ENCODE measurements at places on chromosomes 1 and 21.
A peak's percentile ranks its signal among the peaks of the same experiment; 100 is the strongest.

DNA sequence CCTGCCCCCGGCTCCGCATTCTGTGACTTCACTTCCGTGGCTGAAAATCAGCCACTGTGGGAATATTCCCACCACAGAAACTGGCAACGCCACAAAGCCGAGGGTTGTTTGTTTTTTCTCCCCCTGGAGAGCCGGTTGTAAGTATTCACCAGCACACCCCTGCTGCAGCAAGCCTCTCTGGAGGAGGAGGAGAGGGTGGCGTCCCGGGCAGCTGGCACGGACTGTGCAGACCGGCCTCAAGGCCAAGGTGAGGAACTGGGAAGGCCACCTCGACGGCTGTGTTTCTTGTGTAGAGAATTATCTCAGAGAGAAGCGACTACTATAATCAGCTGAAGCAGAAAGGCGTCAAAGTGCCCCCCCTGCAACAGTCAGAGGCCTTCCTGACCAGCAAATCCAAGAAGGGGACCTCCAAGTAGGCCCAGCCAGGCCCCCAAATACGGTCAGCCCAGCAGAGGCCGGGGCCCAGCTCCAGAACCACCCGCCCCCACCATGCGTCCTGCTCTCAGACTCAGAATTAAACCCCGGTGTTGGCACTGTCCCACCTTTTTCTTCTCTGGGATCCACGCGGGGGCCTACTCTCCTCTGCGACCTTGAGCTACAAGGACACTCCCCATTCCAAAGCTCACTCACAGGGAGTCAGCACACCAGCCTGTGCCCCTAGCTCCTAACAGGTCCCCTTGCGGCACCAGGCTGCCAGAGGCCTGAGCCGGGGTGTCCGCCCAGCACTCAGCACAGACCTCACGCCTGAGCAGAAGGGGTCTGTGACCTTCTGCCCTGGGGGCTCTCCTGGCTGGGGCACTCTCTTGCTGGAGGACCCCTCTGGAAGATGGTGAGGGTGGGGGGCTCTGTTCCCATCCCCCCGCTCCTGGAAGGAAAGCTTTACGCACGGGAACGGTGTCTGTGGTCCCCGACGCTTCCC lies 1.2 kb upstream of the SMIM1 start:
- DNase-seq, result no peak

- no peak for DNase-seq
Measured at GRCh38 chr1:6466751-6467150, 778 bp upstream of the TNFRSF25 start.

- DNase-seq, result no peak
Measured at GRCh38 chr1:91584878-91585277, 84.2 kb downstream of the CDC7 start.

DNA sequence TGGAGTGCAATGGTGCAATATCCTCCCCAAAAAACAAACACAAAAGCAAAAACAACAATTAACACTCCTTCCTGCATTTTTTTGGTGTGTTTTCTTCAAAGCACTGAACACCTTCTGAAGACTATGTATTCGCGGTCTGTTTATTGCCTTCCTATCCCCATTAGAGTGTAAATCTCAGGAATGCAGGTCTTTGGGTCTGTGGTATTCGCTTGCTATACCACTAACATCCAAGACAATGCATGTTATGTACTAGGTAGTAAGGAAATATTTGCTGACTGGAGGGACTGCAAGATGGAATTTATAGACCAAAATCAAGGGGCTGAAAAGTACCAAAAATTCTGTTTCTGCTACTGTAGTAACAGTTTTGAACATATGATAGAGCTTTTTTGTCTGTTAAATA lies 299.4 kb downstream of the RYR2 start:
- no peak for DNase-seq

DNA sequence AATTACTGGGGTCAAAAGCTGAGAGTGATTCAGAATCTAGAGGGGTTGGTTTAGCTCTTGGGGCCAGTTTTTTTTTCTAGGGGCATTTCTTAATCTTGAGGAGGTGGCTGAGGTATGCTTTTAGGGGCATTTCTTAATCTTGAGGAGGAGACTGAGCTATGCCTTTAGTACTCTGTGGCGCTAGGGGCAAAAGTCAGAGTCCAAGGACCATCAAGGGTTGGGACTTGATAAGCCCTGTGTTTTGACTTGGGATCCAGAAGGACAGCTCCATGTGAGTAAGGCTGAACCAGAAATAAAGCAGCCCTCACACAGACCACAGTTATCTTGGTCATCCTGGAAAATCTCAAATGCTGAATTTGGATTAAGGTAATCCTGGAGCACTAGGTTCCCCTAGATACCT lies 3.9 kb upstream of the CNIH3 start:
- DNase-seq, result no peak

- no peak for DNase-seq
Measured at GRCh38 chr1:209884665-209885117, 53.3 kb upstream of the SYT14 start.

- DNase-seq, result no peak
Measured at GRCh38 chr1:240497908-240498307, 114.0 kb downstream of the GREM2 start.

DNA sequence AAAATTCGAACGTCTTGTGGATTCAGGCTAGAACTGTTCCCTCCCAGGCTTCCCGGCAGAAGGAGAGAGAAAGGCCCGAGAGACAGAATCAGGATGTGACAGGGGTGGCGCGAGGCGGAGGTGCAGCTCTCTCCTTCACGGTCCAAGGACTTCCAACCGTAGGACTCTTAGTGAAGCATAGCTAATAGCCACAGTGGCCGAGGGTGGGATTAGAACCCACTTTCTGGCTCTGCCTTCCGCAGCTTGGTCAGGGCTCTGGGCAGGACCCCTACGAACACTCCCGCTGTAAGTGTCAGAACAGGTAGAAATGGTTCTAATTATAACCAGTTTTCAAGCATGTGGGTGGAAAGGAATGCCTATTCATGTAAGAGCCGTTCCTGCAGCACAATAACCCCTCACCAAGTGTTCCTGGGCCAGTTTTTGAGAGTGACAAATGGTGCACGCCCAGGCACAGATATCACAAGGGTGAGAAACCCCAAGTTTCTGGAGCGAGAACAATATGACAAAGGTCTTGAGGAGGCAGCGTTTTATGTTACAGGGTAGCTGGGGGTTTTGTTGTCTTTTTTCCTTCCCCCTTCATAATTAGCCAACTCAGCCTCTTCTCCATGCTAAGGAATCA lies 86.4 kb downstream of the SYF2 start:
- no peak for DNase-seq

DNA sequence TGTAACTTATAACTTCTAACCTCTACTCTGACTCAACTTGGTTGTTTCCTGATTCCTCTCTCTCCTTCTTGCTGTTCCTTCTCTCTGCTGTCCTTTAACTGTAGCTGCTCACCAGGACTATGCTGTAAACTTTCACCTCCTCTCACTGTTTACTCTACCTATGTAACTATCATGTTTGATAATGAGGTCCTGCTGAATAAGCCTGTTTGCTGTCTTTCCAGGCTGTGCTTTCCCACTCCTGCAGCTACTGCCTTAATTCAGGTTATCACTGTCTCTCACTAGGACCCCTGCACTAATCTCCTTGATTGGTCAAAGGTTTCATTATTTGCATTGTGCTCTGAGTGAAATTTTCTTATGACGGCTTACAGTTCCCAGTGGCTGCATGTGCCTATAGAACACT lies 633.9 kb upstream of the PTBP2 start:
- no peak for DNase-seq

GRCh38 chr1:54967372-54967771 lies 13.1 kb upstream of the TMEM61 start:
- no peak for DNase-seq

DNA sequence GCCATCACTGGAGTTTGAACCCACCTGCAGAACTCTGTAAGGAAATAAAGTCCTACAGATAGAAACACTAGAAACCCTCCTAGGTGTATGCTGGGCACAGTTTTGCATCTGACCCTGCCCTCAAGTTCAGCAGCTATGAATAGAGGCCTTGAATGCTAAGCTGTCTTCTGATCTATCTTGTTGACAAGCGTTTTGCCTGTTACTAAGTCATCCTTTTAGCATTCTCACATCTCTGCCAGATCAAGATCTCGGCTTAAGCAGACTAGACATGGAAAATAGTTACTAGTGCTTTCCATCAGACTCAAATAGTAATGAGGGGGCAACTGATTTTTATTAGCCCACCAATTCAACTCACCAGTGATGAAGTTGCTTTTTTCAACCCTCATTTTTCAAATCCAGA lies 10.5 kb downstream of the TBX15 start:
- no peak for DNase-seq

- DNase-seq, result no peak
Measured at GRCh38 chr1:244318512-244318911, 133.2 kb downstream of the ADSS2 start.

- DNase-seq, result peak; percentile 73
Measured at GRCh38 chr1:19240673-19241538, 10.4 kb downstream of the EMC1 start.

- no peak for DNase-seq
Measured at GRCh38 chr1:162470216-162470615, 27.4 kb upstream of the UHMK1 start.

GRCh38 chr1:51792864-51793263 lies 85.7 kb downstream of the NRDC start:
- no peak for DNase-seq

DNA sequence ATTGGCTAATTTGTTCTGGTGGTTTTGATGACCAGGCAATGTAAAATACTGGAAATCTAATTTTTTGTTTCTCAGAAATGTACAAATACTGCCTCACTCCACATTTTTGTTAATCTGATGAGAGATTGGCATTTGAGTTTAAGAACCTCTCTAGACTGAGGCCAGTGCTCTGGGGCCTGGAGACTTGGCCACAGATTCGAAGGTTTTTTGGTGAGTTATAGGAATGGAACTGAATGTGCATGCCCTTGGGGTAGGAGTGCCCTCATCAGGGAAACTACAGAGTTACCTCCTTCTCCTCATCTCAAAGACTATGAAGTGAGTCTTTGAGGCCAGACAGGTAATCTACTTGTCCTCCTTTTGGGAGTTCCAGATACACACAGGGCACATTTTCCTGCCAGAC lies 347.9 kb downstream of the LTN1 start:
- no peak for DNase-seq

DNA sequence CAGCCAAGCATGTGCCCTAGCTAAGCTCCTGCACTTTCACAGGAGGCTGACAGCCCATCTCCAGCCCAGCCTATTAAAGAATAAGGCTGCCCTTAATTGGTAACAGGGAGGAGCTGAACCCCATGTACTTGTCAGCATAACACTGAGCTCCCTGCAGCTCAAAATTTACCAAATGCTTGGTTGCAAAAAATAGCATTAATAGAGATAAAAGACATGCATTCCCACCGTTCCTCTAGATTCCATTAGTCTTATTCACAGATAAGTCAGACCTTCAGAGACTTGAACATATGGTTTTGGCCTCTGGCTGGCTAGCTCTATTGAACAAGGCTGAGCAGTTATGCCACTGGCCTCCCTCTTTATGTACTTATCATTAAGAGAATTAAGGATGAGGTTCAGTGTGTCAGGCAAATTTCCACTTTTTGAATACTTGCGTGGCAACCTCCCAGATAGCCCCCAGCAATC lies 29.2 kb downstream of the OLFML3 start:
- no peak for DNase-seq

DNA sequence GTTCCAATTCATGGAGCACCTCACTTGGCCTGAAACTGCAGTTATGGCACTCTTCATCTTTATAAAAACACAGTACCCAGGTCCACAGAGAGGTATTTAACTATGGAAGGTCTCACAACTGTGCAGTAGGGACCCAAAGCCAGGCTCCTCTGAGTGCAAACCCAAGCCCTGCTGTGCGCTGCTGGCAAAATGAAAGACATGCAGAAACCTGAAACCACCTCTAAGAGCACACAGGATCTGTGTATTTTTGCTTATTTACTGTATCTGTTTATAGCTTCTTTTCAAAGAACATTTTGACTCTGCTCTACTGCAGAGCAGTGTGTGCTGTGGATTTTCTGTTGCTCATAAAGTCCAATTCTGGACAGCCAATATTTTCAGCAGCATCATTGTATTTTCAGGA lies 166.6 kb downstream of the DSCAM start:
- no peak for DNase-seq

- DNase-seq, result peak; percentile 17
Measured at GRCh38 chr21:35222021-35222420, 172.9 kb upstream of the RUNX1 start.

- no peak for DNase-seq
Measured at GRCh38 chr21:23101111-23101510, 2102.9 kb downstream of the NCAM2 start.

GRCh38 chr21:34333121-34333739 lies 30.6 kb upstream of the KCNE2 start:
- no peak for DNase-seq

- DNase-seq, result no peak
Measured at GRCh38 chr1:97056386-97056785, 334.8 kb downstream of the PTBP2 start.

- DNase-seq, result no peak
Measured at GRCh38 chr1:2459757-2460156, 16.3 kb upstream of the PLCH2 start.

- no peak for DNase-seq
Measured at GRCh38 chr1:155024315-155024714, 9.3 kb downstream of the DCST2 start.

- DNase-seq, result peak; percentile 2
Measured at GRCh38 chr1:245310571-245311531, 156.1 kb downstream of the KIF26B start.

GRCh38 chr1:2230781-2231531 lies 2.8 kb downstream of the SKI start:
- peak; percentile 53 for DNase-seq

DNA sequence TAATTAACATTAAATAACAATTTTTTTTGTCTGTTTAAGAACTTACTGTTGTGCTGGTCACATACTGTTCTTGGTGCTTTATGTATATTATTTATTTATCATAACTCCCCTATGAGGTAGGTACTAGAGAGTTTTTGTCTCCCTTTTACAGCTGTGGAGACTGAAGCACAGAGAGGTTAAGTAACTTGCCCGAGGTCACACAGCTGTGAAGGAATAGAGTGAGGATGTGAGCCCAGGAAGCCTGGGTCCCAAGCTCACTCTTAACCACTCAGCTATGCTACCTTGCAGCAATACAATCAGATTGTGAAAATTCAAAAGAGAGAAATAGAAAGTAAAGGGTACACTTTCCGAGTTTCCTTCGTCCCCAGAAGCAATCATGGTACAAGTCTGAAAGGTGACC lies 35.6 kb upstream of the FHAD1 start:
- DNase-seq, result no peak

- no peak for DNase-seq
Measured at GRCh38 chr1:55120538-55120937, 81.2 kb downstream of the PCSK9 start.

- DNase-seq, result no peak
Measured at GRCh38 chr1:185404291-185404690, 87.2 kb upstream of the IVNS1ABP start.

GRCh38 chr1:28248273-28249012 lies 10.9 kb upstream of the SESN2 start:
- DNase-seq, result peak; percentile 75
